ENCODE measurements at places on chromosomes 3 and 15.

DNA sequence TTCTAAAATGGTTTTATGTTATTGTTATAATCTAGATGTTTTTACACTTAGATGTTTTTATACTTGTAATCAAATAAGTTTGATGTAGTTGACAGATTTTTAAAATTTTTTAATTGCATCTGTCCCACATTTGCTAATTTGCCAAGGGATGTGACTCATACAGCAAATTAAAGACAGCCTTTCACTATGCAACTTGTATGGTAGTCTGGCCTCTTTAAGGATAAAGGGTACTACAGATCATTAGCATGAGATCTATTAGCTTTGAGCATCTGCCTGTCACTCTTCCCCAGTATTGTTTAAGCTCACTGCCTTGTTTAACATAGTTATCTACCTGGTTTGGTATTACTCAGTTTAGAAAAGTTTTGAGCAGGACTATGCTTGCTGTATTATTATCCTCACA lies 83.0 kb downstream of the NPTN start:
- DNase-seq, result no peak

GRCh38 chr3:174440741-174441587 lies 418.2 kb upstream of the NAALADL2 start:
- peak; percentile 90 for DNase-seq

DNA sequence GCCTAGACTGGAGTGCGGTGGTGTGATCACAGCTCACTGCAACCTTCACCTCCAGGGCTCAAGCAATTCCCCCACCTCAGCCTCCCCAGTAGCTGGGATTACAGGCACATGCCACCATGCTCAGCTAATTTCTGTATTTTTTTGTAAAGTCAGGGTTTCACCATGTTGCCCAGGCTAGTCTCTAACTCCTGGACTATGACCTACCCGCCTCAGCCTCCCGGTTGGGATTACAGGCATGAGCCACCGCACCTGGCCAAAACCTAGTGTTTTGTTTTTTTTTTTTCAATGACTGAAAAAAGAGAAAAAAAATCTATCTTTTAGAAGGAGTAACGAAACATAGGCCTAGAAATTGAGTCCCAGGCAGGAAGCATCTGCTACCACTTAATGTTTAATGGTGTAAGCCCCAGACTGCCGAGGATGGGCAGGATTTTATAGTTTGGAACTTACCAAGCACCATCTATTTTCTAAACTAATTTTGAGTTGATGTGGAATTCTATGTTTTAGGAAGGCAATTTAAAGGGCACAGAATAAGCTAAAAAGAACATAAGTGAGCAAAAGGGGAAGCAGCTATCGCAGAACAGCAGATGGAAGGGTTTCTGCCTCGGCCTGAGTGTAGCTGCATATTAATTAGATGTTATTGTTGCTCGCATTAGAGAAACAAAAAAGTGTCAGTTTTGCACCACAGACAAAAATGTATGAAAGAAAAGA lies 24.2 kb upstream of the CA12 start:
- no peak for DNase-seq

DNA sequence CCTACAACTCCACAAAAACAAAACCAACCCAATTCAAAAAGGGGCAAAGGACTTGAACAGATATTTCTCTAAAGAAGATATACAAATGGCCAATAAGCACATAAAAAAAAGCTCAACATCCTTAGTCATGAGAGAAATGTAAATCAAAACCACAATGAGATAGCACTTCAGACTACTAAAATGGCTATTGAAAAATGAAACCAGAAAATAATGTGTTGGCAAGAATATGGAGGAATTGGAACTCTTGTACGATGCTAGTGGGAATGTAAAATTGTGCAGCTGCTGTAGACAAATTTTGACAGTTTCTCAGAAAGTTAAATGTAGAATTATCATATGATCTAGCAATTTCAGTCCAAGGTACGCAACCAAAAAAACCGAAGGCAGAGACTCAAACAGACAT lies 29.0 kb downstream of the KY start:
- no peak for DNase-seq

- DNase-seq, result peak; percentile 91
These were observed 539 bp upstream of the PLCL2 start for GRCh38 chr3:16884084-16884747.

GRCh38 chr3:193942516-193943055 lies 193.4 kb upstream of the HES1 start:
- DNase-seq, result no peak

DNA sequence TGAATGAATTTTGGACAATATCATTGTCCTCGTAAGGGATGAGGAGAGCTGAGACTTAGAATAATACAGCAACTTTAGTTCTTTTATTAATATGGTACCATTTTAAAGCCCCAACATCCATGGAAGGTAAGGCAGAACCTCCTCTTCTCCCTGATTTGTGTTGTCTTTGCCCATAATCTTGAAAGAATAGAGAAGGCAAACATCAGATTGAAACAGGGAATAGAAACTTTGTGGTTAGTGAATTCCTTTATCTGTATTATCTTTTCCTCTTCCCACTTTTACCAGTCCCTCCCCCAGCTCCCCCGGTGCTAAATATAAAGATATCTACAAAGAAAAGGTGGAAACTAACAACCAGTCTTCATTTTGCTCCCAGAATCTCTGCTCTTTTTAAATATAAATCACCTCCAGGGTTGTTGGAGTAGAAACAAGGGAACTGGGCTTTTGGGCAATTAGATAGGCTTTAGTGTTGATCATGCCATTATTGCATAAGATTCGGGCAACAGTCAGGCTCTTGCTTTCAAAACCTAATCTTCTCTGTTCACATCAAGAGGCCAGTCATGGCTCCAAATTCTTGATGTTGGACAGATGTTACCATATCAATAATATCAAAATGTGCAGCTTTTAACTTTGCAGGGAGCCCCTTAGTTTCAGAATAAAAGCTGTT lies 32.5 kb downstream of the ITPR1 start:
- no peak for DNase-seq

- DNase-seq, result no peak
These were observed 496.6 kb upstream of the SGO1 start for GRCh38 chr3:20682573-20682972.

DNA sequence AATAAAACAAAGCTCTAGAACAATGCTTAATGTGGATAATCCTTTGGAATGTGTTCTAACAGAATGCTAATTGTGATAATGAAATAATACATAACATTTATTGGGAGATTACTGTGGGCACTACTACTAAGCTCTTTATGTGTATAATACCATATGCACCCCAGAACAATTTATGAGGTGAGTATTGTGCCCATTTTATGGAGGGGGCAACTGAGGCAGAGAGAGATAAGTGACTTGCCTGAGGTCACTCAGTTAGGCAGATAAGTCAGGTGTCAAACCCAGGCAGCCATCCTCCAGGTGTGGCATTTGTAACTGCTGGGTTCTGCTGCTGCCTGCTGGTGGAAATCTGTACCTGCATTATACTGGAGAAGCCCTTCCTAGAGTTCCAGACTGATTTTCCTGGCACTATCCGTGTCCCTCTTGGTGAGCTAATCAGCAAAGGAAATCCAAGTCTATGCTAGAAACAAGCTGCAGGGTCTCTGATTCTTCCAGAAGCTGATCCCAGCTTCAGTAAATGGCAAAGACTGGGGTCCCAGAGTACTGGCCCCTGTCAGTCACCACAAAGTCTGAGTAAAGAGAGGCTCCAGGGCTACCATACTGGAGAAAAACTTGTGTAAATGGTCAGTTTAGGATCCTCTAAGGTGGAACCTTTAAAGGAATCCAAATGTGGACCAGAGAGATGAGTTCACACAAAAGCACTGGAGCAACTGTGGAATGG lies 22.6 kb upstream of the RBP1 start:
- DNase-seq, result peak; percentile 55

DNA sequence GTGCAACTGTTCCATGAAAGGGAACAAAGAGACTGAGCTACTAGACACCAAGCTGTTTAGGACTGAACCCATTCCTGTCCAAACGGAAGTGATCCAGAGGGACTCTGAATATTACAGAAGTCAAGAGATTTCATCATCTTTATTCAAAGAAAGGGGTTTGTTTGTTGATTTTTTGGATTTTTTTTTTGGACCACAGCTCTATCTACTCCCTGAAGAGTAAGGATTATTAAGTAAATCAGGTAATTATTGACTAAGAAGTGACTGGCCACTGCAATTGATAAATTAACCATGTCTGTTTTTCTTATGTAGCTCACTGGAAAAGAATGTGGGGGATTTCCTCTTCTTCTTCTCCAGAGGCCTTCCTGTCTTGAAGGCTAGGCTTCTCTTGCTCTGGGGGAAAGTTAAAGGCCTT lies 146.6 kb upstream of the TPM1 start:
- DNase-seq, result no peak
